ENCODE measurements at places on chromosomes 7 and 10. TPM values are rescaled to one million over a fixed set of nuclear protein-coding genes. Genes with fewer than 3 reads are reported as not detected.

CYP3A7 gene
- 0.46 TPM for total RNA-seq

MKI67 gene
- total RNA-seq: 40.5 TPM

VWA2 gene
- 2.9 TPM for total RNA-seq

TEX36 gene
- not detected for total RNA-seq

PLXDC2 gene
- total RNA-seq: 83.4 TPM

ERVW-1 gene
- total RNA-seq: 1.2 TPM

WNT2 gene
- total RNA-seq: 2.8 TPM

JMJD1C gene
- total RNA-seq: 58.3 TPM

WDR86 gene
- 83.0 TPM for total RNA-seq

AOAH gene
- total RNA-seq: 0.92 TPM

CLEC2L gene
- total RNA-seq: 0.21 TPM

CFAP70 gene
- total RNA-seq: 9.7 TPM

RHBDD2 gene
- 75.1 TPM for total RNA-seq

ELFN1 gene
- total RNA-seq: 5.8 TPM

ACSM6 gene
- total RNA-seq: not detected

HTR5A gene
- not detected for total RNA-seq

PRXL2A gene
- total RNA-seq: 89.2 TPM

ENTPD1 gene
- total RNA-seq: 1.0 TPM

EPHB4 gene
- total RNA-seq: 78.4 TPM

TMEM225B gene
- 0.36 TPM for total RNA-seq

RBP3 gene
- total RNA-seq: not detected

HOXA5 gene
- total RNA-seq: 55.0 TPM

CYP26C1 gene
- total RNA-seq: not detected

COL26A1 gene
- 10.6 TPM for total RNA-seq

PRSS37 gene
- total RNA-seq: not detected

MKRN1 gene
- 127 TPM for total RNA-seq

TLX1 gene
- 0.17 TPM for total RNA-seq

OPN1SW gene
- not detected for total RNA-seq

HSPA12A gene
- 11.0 TPM for total RNA-seq

ELAPOR2 gene
- total RNA-seq: 29.5 TPM

DUSP5 gene
- 61.6 TPM for total RNA-seq

ACHE gene
- 7.1 TPM for total RNA-seq

SPDYE6 gene
- total RNA-seq: not detected

MYO3A gene
- total RNA-seq: 12.5 TPM

SLC18A3 gene
- 6.2 TPM for total RNA-seq

ZNF485 gene
- total RNA-seq: 3.5 TPM

SFRP5 gene
- 9.6 TPM for total RNA-seq

CPED1 gene
- total RNA-seq: 45.4 TPM

SLC26A3 gene
- 4.7 TPM for total RNA-seq

FANK1 gene
- total RNA-seq: 11.8 TPM

NKX1-2 gene
- total RNA-seq: 0.48 TPM

EVX1 gene
- total RNA-seq: 0.71 TPM

MEOX2 gene
- 3.0 TPM for total RNA-seq

TSPAN13 gene
- 65.1 TPM for total RNA-seq
